ENCODE measurements at places on chromosomes 7 and 10. TPM values are rescaled to one million over a fixed set of nuclear protein-coding genes. Genes with fewer than 3 reads are reported as not detected.

- DNase-seq, result no peak
- no peak overlapping the region for H3K27ac ChIP-seq
- H3K4me3 ChIP-seq, result no peak overlapping the region
- no peaks in the 10 kb centered on the region for H3K27me3 ChIP-seq
Measured at GRCh38 chr7:47253650-47254080, 328.2 kb downstream of the TNS3 start.

Gene PMPCB
- total RNA-seq, result 81.9 TPM

DNA sequence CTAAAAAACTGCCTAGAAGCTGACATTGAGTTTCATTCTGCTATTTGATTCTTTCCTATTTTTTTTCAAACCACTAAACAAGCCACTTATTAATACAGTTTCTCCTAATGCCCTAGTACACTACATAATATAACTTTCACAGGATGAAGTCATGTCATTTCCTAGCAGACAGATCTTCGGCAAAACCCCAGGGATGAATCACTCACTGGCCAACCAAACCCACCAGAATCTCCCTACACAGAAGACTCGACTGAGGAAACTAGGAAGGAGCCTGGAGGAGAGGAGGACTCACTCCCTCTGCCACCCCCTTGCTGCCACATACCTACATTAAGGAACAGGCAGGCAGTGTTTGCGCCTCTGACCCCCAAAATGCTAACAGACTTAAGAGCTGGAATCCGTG lies 33.4 kb downstream of the XPNPEP1 start:
- H3K27ac ChIP-seq, result no peak overlapping the region
- H3K36me3 ChIP-seq, result peaks cover 23% of the 10 kb centered on the region
- H3K4me1 ChIP-seq, result no peaks in the 10 kb centered on the region
- no peaks in the 10 kb centered on the region for H3K27me3 ChIP-seq

Gene OGDH
- total RNA-seq, result 92.8 TPM

DNA sequence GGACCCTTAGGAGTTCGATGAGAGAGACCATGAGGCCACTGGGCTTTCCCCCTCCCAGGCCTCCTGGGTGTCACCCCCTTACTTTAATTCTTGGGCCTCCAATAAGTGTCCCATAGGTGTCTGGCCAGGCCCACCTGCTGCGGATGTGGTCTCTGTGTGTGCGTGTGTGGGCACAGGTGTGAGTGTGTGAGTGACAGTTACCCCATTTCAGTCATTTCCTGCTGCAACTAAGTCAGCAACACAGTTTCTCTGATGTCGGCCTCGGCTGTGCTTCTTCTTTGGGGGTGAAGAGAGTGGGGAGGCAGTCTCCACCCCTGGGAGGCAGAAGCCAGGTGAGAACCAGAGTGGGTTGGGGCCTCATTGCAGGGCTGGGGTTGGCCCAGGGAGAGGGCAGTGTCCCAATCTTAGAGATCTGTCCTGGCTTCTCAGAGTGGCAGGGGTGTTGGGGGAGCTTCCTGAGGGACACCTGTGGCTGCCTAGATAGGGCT lies 1.5 kb downstream of the PVRIG start:
- no peaks in the 10 kb centered on the region for H3K27me3 ChIP-seq
- peak; percentile 93 for DNase-seq
- H3K36me3 ChIP-seq, result no peaks in the 10 kb centered on the region
- H3K4me1 ChIP-seq, result peaks cover 52% of the 10 kb centered on the region
- peak overlapping the region; percentile 95 for H3K4me3 ChIP-seq

Gene CCDC172
- not detected for total RNA-seq

DNA sequence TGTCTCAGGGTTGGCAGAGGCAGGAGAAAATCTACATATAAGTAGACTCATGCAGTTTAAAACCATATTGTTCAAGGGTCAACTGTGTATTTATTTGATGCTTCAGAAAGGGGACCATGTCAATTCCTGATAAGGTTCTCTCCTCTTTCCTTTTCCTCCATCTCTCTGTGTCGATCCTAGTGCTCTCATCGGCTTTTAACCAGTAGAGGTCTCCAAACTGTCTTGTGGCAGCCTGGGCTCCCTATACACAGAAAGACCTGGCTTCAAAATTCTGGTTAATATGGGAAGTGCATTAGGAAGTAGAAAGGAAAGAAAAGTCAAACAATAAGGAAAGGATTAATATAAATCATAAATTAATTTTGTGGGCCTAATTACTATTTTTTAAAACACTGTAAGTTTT lies 304.4 kb upstream of the C7orf33 start:
- no peak for DNase-seq
- H3K27me3 ChIP-seq, result no peaks in the 10 kb centered on the region
- H3K27ac ChIP-seq, result no peak overlapping the region
- H3K4me3 ChIP-seq, result no peak overlapping the region

- H3K27ac ChIP-seq, result no peak overlapping the region
- no peak overlapping the region for H3K4me3 ChIP-seq
- DNase-seq, result no peak
- H3K4me1 ChIP-seq, result no peaks in the 10 kb centered on the region
- H3K36me3 ChIP-seq, result no peaks in the 10 kb centered on the region
Measured at GRCh38 chr10:25786161-25786560, 147.9 kb upstream of the MYO3A start.

DNA sequence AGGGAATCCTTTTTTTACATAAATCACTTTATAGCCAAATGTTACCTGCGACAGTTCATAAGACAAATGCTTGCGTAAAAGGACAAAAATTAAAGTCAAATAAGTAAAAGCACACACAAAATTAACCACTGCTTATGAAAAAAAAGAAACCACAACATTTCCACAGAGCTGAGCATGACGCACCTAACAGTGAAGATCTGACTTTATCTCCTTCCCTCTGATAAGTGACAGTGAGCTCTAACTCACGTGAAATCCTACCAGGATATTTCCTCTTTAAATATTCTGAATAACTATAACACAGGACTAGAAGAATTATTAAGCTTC lies 225.5 kb downstream of the SFMBT2 start:
- no peak overlapping the region for H3K27ac ChIP-seq
- no peaks in the 10 kb centered on the region for H3K27me3 ChIP-seq
- DNase-seq, result no peak
- no peak overlapping the region for H3K4me3 ChIP-seq
- peaks cover 11% of the 10 kb centered on the region for H3K36me3 ChIP-seq

DNA sequence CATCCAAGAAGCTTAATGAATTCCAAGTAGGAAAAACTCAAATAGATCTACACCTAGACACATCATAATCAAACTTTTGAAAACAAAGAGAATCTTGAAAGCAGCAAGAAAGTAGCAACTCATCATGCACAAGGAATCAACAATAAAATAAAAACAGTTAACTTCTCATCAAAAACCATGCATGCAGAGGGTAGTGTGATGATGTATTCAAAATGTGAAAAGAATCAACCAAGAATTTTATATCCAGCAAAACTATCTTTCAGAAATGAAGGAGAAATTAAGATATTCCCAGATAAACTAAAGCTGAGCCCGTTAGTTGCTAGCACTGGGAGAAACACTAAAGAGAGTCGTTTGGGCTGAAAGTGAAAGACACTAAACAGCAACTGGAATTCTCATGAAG lies 4.3 kb upstream of the PARP12 start:
- no peak for DNase-seq
- H3K4me1 ChIP-seq, result peaks cover 5% of the 10 kb centered on the region
- H3K4me3 ChIP-seq, result no peak overlapping the region
- H3K36me3 ChIP-seq, result no peaks in the 10 kb centered on the region

Gene EZH2
- 123 TPM for total RNA-seq

GRCh38 chr7:111836592-111836991 lies 274.3 kb upstream of the IMMP2L start:
- H3K27me3 ChIP-seq, result no peaks in the 10 kb centered on the region
- no peak for DNase-seq
- H3K27ac ChIP-seq, result no peak overlapping the region
- no peak overlapping the region for H3K4me3 ChIP-seq
- no peaks in the 10 kb centered on the region for H3K36me3 ChIP-seq

Gene ACTL6B
- total RNA-seq, result not detected

DNA sequence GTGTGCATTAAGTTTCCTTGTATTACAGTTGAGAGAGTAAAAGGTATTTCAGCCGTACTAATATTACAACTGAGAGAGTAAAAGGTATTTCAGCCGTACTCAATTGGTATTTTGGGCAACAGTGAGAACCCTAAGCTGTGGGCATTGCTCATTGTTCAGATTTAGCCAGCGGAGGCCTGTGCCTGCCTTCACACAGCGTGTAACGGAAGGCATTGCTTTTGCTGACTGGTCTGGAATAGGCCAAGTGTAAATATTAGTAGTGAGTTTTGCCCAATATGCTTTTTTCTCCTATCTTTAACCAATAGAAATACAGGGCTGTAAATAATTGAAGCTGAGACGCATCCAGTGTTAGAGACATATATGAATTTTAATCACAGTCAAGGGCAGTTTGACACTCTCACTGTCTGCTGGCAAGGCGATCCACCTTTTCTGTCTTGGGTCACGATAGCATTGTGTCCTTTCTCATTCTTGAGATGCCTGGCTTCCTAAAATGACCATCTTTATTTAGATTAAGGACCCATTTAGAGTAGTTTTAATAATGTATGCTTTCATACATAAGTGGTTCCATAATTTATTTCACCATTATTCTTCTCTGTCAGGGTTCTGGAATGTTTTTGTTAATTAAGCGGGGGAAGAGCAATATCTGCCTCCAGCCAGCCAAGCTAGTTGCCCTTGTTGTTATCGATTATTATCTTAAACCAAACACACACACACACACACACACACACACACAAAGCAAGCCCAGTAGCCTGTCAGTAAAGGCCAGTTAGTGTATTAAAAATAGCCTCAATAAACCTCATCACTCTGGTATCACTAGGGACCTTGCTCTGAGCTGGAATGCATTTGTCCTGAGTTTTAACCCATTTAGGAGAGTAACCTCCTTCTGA lies 130.7 kb downstream of the CELF2 start:
- H3K36me3 ChIP-seq, result no peaks in the 10 kb centered on the region
- H3K4me1 ChIP-seq, result peaks cover 100% of the 10 kb centered on the region
- DNase-seq, result no peak
- H3K27me3 ChIP-seq, result no peaks in the 10 kb centered on the region

DNA sequence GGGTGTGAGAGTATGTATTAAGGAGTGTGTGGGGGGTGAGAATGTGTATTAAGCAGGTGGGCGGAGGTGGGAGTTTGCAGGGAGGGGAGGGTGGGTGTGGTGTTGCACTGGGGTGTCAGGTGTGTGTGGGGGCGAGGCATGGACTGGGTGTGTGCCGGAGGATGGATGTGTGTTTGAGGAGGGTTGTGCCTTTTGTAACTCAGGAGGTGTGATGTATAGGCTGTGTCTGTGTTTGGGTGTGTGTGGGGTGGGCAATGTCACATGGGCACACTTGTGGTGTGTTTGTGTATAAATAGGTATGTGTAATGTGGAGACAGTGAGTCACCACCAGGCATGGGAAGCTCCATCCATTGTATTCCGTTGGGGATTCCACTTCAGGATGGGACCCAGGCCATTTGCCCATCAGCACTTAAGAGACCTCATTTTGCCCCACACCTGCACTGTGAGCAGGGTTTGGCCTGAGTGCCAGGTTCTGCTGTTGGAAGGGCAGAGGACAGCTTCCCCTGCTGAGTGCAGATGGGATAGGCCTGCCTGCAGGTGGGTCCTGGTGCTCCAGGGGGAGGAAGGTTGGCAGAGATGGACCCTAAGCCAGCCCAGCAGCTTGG lies 5.8 kb downstream of the UNC5B start:
- H3K27ac ChIP-seq, result no peak overlapping the region
- no peak for DNase-seq
- H3K4me1 ChIP-seq, result peaks cover 6% of the 10 kb centered on the region
- no peak overlapping the region for H3K4me3 ChIP-seq
- no peaks in the 10 kb centered on the region for H3K36me3 ChIP-seq
- peaks cover 20% of the 10 kb centered on the region for H3K27me3 ChIP-seq

Gene OR6V1
- total RNA-seq, result not detected

DNA sequence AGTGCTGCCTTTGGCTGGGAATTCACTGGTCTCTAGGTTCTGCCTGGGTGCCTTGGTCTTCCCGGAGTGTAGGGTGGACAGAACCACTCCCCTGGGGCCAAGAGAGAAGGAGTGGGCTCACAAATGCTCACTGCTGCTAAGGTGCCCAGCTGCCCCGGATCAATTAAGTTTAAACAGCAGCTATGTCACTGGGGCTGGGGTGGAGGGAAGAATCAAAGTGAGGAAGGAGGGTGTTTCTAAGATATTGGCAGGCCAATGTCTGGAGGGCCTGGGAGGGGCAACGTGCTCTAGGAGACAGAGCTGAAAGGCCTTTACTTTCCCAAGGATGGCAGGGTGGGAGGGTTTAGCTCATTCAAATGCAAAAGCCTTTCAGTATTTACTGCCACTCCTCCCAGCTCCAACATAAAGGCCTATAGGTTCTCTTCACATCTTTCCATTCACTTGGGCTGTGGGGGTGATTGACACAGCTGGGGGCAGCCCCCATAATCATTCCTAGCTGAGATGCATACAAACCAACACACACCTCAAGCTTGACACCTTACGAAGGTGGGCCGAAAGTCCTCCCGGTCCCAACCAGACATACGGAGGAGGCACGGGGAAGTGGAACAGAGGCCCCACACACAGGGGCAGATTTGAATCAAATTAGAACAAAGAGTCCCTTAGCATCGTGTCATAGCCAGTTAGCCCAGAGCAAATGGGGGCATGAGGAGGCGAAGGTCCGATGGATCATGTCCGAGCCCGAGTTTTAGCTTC lies 108.0 kb upstream of the EFCAB10 start:
- H3K4me3 ChIP-seq, result no peak overlapping the region
- H3K36me3 ChIP-seq, result no peaks in the 10 kb centered on the region
- H3K4me1 ChIP-seq, result peaks cover 26% of the 10 kb centered on the region
- H3K27ac ChIP-seq, result no peak overlapping the region
- no peak for DNase-seq

DNA sequence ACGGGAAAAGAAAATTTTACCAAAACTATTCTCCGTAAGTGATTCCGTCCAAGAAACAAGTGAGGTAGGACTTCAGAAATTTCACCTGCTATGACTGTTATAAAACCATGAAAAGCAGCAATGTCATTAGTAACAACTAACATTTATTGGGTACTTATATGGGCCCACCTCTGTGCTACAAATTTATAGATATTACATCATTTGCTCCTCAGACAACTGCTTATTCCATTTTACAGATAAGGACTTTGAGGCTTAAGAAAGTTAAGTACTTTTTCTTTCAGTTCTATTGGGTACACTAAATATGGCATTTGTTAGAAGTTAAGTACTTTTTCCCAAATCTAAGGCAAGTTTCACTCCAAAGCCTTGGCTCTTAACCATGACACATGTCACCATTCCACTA lies 36.3 kb downstream of the HACD1 start:
- no peak for DNase-seq
- H3K36me3 ChIP-seq, result no peaks in the 10 kb centered on the region
- H3K4me3 ChIP-seq, result no peak overlapping the region
- H3K27ac ChIP-seq, result no peak overlapping the region
- no peaks in the 10 kb centered on the region for H3K27me3 ChIP-seq

GRCh38 chr10:44925811-44926750 lies 14.9 kb downstream of the TMEM72 start:
- H3K4me3 ChIP-seq, result no peak overlapping the region
- H3K27me3 ChIP-seq, result no peaks in the 10 kb centered on the region
- DNase-seq, result no peak
